ENCODE measurements at places on chromosomes 5 and 9. TPM values are rescaled to one million over a fixed set of nuclear protein-coding genes. Genes with fewer than 3 reads are reported as not detected.

GRCh38 chr9:96581786-96582185 lies 37.9 kb downstream of the CDC14B start:
- DNase-seq, result no peak

DNA sequence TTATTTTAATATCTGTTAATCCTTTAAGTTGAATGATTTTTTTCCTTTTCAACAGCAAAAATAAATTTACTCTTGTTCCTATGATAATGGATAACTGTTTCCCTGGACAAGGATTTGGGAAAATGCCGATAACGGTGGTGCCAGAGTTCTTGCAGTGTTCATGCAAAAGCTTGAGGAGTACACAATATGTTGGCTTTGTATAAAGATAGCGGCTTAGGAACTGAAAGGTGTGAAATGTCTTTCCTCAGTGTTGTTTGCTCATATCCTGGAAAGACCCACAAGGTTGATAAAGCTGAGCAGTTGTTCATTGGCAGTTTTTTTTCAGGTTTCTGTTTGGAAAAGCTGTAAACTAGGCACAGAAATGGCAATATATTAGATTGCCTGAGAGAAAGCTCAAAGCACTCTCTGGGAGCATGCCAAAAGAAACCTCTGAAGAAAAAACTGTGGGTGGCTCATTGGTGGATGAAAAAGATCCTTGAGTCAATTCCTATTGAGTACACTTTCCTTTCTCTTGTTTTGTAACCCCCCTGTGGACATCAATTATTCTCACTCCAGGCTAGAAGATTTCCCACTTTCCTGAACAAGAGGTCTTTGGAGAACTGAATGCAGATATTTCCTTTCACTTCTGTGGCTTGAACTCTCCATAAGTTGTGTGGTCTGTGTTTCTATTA lies 117.2 kb upstream of the RGMB start:
- DNase-seq, result no peak

Gene WHRN
- total RNA-seq, result 9.7 TPM

- no peak for DNase-seq
These were observed 69.7 kb downstream of the CFAP77 start for GRCh38 chr9:132479733-132480132.

Gene MYOZ3
- total RNA-seq, result not detected

Gene TNIP1
- 74.3 TPM for total RNA-seq

Gene N4BP3
- 0.67 TPM for total RNA-seq
